ENCODE measurements at places on chromosomes 2 and 18.

- no peak for DNase-seq
These were observed 600.0 kb downstream of the SLC4A3 start for GRCh38 chr2:220227266-220227920.

GRCh38 chr2:233807215-233807865 lies 29.2 kb downstream of the MROH2A start:
- no peak for DNase-seq

DNA sequence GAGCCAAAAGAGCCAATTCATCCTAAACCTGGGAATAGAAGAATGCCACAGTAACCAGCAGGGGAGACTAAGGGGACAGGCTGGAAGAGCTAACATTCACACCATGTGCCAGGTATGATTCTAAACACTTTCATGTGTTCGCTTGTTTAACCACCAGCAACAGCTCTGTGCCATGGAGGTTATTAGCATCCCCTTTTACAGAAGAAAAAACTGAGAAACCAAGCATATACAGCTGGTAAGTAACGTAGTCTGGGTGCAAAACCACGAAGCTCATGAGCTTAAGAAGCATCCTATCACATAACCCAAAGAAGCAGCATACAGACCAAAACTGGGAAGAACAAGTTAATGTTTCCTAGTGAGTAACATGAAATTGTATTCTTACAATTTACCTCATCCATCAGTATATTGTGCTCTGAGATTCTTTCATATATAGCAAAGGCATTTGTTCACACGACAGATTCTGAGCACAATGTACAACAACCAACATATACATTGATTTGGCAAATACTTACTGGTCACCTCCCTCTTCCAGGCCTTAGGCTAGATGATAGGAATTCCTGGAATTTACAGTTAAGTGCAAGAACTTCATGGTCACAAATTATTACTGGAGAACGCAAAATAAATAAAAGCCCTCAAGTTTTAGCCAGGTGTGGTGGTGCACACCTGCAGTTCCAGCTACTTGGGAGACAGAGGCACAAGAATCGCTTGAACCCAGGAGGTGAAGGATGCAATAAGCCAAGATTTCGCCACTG lies 36.5 kb upstream of the HNRNPA3 start:
- no peak for DNase-seq

DNA sequence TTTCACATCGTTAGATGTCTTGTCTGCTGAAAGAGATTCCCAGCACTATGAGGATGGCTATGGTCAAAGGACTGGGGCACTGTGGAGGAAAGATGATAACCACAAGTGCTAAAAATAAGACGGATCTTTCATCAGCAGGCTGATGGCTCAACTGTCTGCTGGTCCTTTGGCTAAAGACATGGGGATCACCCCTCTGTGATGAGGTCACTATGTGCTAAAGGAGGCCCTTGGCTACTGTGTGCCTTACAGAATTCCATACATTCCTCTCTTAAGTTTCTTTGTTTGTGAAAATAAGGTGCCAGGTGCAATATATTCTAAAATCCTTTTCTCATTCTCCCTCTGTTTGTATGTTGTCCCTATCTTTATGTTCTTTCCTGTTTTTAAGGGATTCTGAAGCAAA lies 39.7 kb upstream of the LYPD6 start:
- DNase-seq = no peak

DNA sequence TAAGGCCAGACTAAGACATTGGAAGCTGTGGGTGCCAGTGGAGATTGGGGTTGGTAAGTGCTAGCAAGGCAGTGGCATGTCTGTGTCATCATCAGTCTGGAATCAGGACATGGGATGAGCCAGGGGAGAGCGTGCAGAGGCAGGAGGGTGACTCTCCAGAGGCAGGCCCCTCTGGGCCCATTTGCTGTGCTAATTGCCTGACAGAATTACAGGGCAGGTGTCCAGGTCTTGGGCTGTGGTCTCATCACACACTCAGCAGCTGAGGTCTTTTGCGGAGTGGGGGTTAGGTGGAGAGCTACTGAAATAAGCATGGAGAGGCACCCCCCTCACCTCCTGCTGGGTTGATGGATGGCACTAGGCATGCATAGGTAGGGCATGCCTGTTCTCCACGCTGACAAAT lies 57.4 kb downstream of the CELF4 start:
- no peak for DNase-seq

- peak; percentile 28 for DNase-seq
These were observed 23.7 kb downstream of the NCAPH start for GRCh38 chr2:96359310-96359709.

GRCh38 chr2:56262241-56262640 lies 78.5 kb downstream of the CCDC85A start:
- no peak for DNase-seq

DNA sequence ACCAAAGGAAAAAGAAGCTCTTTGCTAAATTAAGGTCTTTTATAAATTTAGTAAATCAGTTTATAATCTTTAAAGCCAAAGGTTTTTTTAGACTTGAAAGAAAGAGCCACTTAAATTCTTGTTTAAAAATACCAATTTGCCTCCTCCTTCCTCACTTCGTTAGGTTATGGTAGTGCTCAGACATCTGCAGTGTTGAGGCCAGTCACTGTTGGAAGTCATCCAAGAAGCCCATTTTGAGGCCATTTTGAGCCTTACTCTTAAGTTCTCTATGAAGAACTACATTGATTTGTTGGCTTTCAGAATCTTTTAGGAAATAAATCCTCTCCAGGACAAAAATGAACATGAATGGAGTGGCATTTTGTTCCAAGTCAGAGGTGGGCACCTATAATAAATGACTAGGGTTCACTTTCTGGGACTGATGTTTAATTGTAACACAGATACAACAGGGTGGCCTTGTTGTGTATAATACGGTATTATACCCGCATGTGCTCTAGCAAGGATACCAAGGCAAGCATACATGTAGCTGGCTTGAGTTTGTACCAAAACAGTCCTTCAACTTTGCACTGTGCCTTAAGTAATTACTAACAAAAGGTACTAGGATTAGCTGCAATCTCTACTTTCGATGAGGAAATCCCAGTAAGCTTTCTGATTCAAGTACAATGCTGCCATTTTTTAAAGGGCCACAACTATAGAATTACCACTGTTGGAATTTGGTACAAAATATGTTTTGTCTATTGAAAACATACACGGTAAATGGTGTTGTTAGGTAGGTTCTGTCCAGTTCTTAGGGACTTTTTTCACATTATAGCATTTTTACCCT lies 22.8 kb downstream of the SLC66A3 start:
- no peak for DNase-seq

GRCh38 chr2:6590442-6590841 lies 275.3 kb downstream of the CMPK2 start:
- no peak for DNase-seq

DNA sequence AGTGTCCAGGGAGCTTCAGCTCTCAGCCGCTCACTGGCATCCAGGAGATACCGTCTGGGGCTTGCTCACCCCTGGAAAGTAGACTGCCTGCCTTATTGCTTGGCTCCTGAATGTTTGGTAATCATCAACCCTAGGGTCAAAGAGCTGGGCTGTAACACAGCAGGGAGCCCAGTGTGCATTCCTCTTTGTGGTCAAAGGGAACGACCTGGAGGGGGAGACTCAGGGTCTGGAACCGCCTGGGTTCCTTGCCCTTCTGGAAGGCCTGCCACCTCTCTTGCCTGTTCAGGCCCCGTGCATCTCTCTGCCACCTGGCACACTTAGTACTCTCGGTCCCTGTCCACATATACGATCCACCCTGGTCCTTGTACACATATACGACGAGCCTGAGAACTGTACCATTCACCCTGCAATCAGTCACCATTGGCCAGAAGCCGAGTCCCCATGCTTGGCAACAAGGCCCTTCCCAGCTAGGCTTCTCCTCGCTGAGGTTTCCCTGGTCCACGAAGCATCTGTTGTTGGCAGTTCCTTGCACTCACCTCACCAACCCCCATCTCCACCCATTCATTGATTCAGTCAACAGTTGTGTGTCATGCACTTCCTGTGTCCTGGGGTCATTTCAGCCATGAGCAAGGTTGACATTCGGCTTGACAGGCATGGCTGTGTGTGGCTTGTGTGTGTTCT lies at the start of gene NAT8:
NAT8 (minus strand) TSS at position 85 of the 681 bp plus-strand sequence. CDS start 794 bp downstream, outside the sequence.
- DNase-seq = no peak

DNA sequence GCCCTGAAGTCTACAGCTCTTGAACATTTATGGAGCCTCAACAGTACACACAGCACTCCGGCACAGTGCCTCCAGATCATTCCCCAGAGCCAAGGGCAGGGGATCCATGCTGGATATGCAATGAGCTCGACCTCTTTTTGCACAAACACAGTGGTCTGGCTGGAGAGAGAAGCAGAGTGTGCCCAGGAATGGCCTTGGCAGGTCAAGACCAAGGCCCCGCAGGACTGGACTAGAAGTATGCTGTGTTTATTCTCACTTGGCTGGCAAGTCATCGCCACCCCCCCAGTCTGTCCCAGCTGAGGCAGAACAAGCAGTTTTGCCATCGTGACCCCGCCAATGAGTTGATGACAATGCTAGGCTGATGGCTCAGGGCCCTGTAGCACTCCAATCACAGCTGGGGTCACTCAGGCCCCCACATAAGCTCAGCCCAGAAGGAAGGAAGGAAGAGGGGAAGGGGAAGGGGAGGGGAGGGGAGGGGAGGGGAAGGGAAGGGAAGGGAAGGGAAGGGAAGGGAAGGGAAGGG lies 212.1 kb downstream of the TTC32 start:
- no peak for DNase-seq

DNA sequence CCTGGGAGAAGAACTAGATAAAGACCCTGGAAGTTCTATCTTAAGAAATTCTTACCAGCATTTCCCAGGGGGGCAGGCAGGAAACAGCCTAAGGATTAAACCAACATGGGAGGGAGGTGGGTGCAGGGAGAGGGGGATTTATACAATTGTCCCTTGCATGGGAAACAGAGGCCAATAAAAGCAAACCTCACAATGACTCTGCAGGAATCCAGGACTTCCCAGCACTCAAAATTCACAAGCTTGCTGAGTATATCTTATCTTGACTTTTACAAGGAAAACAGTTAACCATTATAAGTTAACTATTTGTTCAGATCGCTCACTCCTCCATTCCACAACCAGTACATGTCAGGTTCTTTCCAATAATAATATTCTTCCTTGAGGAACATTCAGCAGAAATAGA lies 241.3 kb downstream of the MREG start:
- no peak for DNase-seq

DNA sequence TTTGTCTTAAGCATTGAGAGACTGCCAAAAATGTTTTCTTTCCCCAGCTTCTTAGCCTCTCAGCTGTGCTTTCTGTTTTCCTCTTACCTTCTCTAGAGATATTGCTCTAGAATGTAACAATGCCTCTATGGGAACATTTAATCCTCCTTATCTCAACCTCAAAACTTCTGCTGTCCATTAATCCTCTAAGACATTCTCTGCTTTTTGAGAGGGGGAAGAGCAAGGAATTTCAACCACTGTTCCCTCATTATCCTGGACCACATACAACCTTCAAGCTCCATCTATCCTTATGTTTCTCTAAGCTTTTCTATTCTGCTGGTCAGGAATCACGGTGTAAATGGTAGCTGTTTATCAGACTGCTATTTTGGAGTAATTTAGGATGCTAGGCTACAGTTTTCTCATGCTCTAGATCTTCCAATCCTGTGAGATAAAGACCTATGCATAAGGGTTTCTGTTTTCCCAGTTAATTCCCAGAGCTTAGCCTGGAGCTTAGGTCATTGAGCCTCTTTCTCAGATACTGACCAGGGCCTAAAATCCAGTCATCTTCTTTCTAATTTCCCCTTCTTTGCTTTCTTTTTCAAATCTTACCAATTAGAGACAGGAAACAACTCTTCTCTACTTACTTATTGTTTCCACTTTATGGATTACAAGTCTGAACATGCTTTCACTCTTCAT lies 282.0 kb downstream of the CALCRL start:
- no peak for DNase-seq

DNA sequence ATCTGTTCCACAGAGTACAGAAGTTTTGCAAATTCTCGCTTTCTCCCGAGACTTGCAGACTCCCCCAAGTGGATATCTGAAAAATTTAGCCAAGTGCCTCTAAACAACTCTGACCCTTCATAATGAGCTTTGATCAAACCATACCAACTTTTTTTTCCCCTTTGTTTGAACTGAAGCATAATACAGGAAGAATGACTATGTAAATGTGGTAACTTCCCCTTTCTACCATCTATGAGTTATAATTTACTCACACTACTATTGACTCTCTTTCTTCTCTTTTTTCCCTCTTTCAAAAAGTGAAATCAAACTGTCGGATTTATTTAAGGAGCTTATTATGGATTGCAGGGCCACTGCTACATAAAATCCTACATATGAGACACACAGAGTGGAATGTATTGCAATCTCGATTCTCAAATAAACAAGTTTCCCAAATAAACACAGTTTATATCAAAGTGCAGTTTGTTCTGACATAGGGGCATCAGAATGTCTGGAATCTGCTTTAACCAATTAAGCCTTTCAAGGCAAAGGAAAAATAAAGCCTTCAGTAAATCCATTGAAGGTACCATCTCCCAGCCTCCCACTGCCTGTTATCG lies 1.4 kb upstream of the ZNF804A start:
- no peak for DNase-seq

DNA sequence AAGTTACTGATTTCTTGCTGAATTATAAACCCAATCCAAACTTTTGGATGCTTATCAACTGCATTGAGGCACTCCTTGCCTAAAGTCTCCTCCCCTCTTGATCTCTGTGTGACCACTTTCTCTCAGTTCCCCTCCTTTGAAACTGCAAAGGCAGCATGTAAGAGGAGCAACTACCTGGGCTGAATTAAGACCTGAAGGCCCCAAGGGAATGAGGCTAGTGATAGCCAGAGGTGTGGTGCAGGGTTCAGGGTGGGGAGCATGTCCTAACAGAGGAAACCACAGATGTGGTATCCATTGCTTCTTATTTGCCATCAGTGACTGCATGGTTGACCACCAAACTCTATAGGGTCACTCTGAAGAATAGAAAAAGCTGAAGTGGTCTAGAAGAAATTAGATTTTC lies 557.9 kb downstream of the TNS1 start:
- DNase-seq = no peak

GRCh38 chr2:36982467-36982866 lies 16.1 kb upstream of the STRN start:
- DNase-seq = no peak

GRCh38 chr2:152251811-152252210 lies 76.2 kb upstream of the STAM2 start:
- DNase-seq = no peak

GRCh38 chr2:236919209-236919608 lies 166.5 kb upstream of the COPS8 start:
- no peak for DNase-seq

DNA sequence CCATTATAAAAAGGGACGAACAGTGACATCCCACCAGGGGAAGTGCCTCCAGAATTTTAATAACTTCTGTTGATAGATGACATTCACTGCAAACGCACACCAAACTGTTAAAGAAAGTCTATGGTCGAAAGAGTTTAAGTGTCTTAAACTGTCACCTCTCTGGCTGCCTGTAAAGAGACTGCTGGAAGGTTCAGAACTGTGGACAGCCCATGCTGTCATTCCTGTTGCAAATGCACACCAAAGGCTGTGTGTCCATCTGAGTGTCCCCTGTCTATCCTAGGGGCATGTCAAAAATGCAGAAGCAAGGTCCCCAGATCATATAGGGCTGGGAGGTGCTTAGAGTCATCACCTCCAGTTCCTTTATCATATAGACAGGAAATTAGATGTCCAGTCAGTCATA lies 171.8 kb downstream of the CYRIA start:
- no peak for DNase-seq

- no peak for DNase-seq
These were observed 449 bp upstream of the ATRAID start for GRCh38 chr2:27211241-27211942.
